ENCODE measurements at places on chromosomes 2 and 18.

GRCh38 chr18:49922228-49922627, 108.9 kb upstream of the ACAA2 start:
- no peak for DNase-seq

- no peak for DNase-seq
Measured at GRCh38 chr2:195494451-195494850, 162.6 kb upstream of the SLC39A10 start.

- no peak for DNase-seq
Measured at GRCh38 chr2:214946949-214947348, 137.5 kb upstream of the BARD1 start.

- DNase-seq = no peak
Measured at GRCh38 chr2:50863856-50864255, 168.1 kb downstream of the NRXN1 start.

- DNase-seq = no peak
Measured at GRCh38 chr2:191686066-191686465, 8.1 kb downstream of the NABP1 start.

GRCh38 chr2:11750422-11750821, 4.0 kb downstream of the LPIN1 start:
- no peak for DNase-seq

GRCh38 chr2:96233880-96234316, 25.3 kb upstream of the STARD7 start:
- no peak for DNase-seq

DNA sequence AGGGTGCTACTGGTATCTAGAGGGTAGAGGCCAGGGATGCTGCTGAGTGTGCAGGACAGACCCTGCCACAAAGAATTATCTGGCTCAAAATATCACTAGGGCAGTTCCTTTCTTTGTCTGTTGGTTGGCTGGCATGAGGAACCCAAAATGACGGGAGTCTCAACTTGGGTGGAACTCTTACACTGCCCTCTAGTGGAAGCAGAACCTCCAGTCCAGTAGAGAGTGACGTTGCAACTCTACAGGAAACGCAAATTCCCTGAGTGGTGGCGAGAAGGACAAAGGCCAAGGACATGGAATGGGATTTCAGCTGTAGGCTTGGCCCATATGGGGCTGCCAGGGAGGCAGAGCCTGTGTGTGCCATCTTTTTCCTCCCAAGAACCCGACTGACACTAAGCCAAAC, 47.1 kb downstream of the COPS8 start:
- no peak for DNase-seq

- DNase-seq = no peak
Measured at GRCh38 chr2:133568172-133568571, at the start of gene NCKAP5. NCKAP5 (minus strand) TSS chr2:133568463; CDS start chr2:133517526, 50,937 bp downstream.

- DNase-seq = no peak
Measured at GRCh38 chr2:11387100-11387390, 42.6 kb upstream of the ROCK2 start.

GRCh38 chr18:12580630-12581342, 77.1 kb downstream of the SPIRE1 start:
- no peak for DNase-seq

DNA sequence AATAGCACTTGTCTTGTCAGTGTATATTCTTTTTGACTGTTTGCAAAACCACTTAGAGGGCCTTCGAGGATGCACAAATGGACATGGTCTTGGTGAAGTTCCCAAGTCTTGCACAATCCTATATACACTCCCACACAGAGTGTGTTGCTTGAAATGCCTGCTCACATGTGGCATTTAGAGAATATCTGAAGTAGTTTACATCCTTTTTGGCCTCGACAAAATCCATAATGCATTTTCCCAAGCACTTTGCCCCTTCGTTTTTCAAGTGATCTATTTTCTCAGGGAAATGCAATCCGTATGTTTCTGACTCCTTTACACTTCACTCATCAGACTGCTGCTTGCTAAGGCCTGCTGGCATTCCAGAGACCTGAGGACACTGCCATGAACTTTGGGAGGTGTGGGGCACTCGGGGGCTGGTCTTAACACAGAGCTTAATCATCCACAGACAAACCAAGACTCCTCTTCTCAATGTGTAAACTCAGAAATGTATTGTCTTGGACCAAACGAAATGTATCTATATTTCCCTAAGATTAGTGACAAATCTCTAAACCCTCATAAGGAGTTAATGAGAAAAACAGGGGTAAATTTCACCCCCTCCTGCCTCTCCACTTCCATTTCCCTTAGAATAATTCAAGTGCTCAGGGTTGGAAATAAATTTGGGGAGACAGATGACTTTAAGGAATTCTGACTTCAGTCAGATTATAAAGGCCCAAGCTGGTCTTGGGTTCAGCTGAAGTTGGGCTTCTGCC, 219.3 kb upstream of the APCDD1 start:
- DNase-seq = no peak

DNA sequence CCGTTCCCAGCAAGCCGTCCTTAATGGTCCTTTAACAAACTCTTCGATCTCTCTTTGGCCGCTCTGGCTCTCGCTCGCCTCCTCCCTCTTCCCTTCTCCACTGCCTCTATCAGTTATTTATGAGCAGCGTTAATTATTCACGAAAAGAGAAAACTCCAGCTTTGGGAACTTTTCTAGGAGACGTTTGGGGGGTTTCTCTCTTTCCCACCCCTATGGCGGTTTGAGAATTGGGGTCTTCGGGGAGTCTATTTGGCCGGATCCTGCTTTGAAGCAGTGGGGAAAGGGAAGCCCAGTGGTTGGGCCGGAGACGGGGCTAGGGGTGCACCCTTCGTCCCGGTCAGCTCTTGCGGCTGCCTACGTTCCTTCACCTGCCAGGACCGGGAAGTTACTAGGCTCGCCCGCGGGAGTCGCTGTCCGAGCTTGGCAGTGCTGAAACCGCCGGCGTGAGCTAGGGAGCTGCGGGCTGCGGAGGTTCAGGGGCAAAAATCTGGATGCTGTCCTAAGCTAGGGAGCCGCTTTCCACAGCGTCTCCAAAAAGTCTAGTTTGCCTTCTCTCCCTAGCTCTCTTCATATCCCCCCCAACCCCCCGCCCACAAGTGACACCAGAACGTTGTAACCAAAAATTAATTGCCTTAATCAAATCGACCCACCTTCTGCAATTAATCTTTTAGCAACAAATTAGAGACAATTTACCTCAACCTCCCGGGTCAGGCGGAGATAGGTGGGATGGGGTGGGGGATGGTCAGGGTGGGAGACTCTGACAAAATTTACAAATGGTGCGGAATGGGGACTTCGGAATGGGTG, 8.9 kb upstream of the SKOR2 start:
- no peak for DNase-seq

- no peak for DNase-seq
Measured at GRCh38 chr2:127083819-127084503, 23.0 kb downstream of the BIN1 start.

DNA sequence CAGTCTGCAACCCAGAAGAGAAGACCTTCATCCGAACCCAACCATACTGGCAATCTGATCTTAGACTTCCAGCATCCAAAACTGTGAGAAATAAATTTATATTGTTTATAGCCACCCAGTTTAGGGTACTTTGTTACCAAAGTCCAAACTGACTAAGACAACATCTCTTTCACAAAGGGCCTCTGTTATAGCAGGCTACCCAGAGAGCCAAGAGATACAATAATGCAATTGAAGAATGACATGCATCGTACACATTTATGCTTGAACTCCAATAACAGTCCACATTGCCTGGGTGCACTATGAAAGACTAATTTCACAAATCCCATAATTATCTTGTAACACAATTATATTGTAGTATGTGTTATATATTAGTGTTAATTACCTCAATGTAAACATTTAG, 39.1 kb upstream of the ANKRD44 start:
- no peak for DNase-seq

DNA sequence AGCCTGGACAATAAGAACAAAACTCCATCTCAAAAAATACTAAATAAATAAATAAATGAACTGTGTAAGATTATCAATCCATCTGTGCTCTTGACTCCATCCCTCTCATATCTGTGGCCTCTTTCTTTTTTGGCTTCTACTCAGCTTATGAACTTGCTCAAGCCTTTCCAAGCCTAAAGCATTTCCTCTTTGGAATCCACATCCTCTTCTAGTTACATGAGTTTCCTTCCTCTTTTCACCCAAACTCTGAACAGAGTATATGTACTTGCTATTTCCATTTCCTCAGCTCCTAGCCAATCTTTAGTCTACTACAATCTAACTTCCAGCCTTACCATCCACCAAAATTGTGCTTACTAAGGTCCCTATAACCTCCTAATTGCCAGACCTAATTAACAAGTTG, 2.5 kb upstream of the DNAJC10 start:
- no peak for DNase-seq

GRCh38 chr2:16643099-16643498, 22.5 kb downstream of the CYRIA start:
- DNase-seq = no peak

DNA sequence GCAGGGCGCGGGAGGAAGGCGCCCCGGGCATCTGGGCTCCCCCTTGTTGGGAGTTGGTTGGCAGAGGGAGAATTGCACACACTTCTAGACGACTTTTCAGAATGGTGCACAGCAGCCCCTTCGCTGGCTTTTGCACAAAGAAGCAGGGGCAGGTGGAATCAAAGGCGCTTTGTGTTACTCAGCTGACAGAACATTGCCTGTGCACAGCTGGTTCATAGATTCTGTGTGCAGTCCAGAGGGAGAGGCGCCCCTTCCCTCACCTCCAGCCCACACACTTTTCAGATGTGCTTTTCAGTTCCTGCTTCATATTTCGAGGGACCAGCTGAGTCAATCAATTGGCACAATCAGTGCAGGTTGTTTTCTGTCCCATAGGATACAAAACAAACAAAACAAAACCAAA, 348.4 kb upstream of the RAB12 start:
- DNase-seq = no peak

DNA sequence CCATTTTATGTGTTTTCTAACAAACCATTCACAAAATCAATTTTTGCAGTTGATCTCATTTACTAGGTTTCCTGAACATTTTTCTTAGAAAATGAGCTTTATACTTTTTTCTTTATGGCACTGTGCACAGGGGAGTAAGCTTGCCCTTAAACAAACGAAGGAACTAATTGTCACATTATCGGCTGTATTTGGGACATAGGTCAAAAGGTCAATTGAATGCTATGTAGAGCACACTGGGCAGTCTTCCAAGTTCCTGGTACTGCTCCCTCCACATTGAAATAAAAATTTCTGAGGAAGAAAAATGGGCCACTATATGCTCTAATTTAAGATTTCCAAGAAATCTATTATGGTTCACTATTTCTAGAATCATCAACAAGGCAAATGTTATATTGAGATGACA, 93.6 kb upstream of the TMEFF2 start:
- no peak for DNase-seq

- no peak for DNase-seq
Measured at GRCh38 chr18:45349467-45349866, 265.8 kb upstream of the SLC14A2 start.

- no peak for DNase-seq
Measured at GRCh38 chr2:3405876-3406275, 26.4 kb downstream of the TRAPPC12 start.

DNA sequence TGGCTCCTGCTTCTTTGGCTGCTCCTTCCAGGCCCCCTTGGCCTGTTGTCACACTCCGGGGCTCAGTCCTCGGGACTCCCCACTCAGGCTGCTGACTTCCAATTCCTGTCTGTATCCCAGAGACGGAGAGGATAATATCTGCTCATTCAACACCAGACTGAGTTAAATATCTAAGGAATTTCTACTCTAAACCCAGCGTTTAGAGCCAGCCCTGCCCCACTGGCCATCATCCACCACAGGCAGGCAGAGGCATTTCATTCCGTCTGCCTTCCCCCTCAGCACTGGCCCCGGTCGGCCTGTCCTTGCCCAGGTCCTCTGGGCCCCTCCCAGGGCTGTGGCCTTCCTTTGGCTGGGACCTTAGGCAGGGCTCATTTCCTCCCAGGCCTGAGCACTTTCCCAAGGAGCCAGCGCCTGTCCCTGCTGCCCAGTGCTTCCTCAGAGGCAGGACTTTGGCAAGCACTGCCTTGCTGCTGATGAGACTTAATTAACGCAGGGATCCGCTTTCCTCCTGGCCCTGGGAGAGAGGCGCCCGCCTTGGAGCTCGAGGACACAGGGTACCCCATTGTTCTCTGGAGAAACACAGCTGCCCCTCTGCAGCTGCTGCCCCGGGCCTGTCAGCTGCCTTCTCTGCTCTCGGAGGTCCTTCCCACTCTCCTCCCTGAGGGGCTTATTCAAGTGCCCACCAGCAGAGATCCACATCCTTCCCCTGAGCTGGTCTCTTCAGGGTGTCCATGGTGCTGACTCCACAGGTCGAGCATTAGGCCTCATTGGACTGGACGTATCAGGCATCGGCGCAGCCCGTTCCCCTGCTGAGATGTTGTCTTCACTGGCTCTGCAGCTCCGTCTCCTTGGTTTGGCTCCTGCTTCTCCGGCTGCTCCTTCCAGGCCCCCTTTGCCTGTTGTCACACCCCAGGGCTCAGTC, 42.8 kb downstream of the ATOH8 start:
- no peak for DNase-seq

GRCh38 chr18:57771193-57771592, 31.9 kb downstream of the ATP8B1 start:
- no peak for DNase-seq

- no peak for DNase-seq
Measured at GRCh38 chr2:112993831-112994230, 11.4 kb upstream of the IL36A start.

DNA sequence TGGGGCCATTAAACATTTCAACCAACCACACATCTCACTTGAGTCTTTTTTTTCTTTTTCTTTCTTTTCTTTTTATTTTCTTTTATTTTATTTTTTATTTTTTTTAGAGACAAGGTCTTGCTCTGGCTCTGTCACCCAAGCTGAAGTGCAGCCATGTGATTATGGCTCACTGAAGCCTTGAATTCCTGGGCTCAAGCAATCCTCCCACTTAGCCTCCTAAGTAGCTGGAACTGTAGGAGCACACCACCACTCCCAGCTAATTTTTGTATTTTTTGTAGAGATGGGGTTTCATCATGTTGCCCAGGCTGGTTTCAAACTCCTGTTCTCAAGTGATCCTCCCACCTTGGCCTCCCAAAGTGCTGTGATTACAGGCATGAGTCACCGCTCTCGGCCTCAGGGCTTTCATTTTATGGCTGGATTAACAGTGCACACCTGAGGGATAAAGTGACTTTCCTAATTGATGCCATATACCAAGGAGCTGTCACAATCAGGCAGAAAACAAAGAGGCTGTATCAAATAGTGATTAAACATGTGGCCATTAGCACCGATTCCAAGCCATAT, 21.5 kb downstream of the KIAA2012 start:
- no peak for DNase-seq

DNA sequence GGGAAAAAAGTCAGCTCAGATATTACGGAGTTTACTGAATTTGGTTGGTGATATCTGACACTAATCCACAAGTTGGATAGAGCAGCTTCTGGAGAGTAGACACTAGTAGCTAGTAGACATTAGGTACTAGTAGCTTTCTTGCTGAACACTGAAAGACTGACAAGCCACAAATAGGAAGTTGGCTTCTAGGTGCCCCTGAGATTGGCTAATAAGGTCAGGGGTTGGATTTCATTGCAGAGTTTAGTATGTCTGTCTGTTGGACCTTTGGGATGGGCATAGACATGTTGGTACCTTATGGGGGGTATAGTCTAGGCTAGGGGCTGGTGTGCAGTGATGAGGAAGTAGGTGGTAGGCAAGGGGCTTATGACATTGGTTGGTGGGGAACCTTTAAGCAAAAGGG, 164.9 kb upstream of the LRRTM1 start:
- DNase-seq = no peak

GRCh38 chr18:27707201-27707600, 469.7 kb downstream of the CDH2 start:
- DNase-seq = no peak

GRCh38 chr2:156511803-156512202, 75.6 kb downstream of the GPD2 start:
- no peak for DNase-seq
